H9 (cell line): ENCODE measurements at places on chromosomes 12 and 14. TPM values are rescaled to one million over a fixed set of nuclear protein-coding genes. Genes with fewer than 3 reads are reported as not detected.

Gene RBM23
- 77.2 and 79.0 TPM in 2 replicates for total RNA-seq

Gene SLC25A47
- total RNA-seq, result 0.13 TPM in 1 of 2 replicates, not detected in the other

Gene TAS2R14
- total RNA-seq, result 1.9 and 2.1 TPM in 2 replicates

Gene A2ML1
- total RNA-seq, result 2.8 and 4.1 TPM in 2 replicates

Gene MIP
- total RNA-seq, result 0.17 TPM in 1 of 2 replicates, not detected in the other

Gene LBHD2
- total RNA-seq, result not detected in 2 replicates

Gene EPYC
- total RNA-seq, result not detected in 2 replicates
